Kasumi-1 (cell line): ENCODE measurements at places on chromosomes 3 and 15.

- DNase-seq = no peak
Measured at GRCh38 chr15:92638709-92639365, 16.7 kb downstream of the FAM174B start.

DNA sequence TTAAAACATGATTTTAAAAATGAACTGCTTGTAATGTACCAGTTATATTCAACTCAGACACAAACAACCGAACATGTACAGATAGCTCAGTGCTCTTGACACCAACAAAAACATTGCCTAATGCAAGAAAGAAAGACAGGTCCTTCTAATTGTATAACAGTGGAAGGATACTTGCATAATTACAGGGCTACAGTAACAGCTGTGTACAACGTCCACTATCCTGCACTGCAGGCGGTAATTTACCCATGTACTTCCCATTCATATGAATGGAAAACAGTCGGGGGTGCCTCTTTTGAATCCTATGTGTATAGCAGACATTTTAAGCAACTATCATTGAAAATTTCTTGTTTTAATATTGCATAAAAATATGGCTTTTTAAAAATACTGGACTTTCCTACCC is 41.1 kb upstream of the PLSCR5 start:
- DNase-seq = no peak

DNA sequence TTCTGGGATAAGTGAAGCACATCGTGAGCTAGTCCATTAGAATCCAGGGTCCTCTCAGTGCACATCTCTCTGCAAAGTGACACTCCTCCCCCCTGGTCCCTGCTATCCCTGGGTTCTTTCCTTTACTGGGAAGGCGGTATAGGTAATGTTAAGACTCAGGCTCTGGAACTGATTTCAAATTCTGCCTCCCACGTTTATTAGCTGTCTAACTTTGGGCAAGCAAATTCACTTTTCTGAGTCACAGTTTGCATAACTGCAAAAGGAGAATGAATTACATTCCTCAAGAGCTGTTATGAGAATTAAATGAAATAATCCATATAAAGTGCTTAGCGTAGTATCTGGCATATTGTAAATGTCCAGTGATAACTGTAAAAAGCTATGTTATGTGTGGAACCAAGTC is 168.1 kb upstream of the LRRN1 start:
- DNase-seq = no peak

DNA sequence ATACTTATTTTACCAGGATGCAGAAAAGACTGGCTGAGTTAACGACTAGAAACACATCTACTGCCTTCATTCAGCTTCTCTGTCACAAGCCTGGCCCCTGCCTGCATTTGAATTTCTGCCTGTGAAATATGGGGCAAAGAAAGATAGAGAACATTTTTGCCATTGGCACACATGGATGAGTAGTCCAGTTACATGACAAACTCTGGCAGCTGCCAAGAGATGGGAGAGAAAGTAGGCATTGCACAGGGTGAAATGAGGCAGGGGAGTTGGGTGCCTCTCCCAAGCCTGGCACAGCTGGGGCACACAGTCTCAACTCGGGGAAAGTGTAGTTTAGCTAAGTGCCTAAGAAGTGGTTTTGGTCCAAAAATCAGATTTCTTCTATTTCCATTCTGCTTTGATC is 24.0 kb downstream of the ANXA2 start:
- DNase-seq = no peak

GRCh38 chr3:40187945-40188344 is 121.6 kb upstream of the EIF1B start:
- DNase-seq = no peak

GRCh38 chr3:114218006-114218405 is 19.4 kb downstream of the ZNF80 start:
- no peak for DNase-seq

DNA sequence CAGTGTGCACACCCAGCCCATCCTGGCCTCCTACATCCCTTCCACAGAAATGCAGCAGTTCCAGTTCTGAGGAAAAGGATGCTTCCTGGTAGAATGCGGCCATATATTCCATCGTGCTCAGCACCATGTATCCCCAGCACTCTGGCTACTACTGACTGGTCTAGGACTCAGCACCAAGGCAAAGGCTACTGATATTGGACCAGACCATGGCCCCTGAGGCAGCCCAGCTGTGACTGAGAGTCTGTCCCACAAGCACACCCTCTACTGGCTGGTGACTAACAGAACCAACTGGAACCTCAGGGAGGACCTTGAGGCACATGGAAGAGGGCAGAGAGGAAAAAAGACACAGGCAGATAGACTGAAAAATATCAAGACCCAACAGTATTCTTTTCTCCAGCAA is 30.0 kb downstream of the TARS3 start:
- DNase-seq = no peak
